ENCODE measurements at places on chromosomes 3 and 15. TPM values are rescaled to one million over a fixed set of nuclear protein-coding genes. Genes with fewer than 3 reads are reported as not detected.

Gene TJP1
- 98.1 TPM for total RNA-seq

GRCh38 chr3:59542276-59542675 lies 492.5 kb upstream of the CFAP20DC start:
- H3K4me1 ChIP-seq: peaks cover 10% of the 10 kb centered on the region
- no peak for DNase-seq
- H3K4me3 ChIP-seq: no peak overlapping the region

- H3K27ac ChIP-seq: no peak overlapping the region
- no peaks in the 10 kb centered on the region for H3K27me3 ChIP-seq
- peak; percentile 59 for DNase-seq
- H3K36me3 ChIP-seq: no peaks in the 10 kb centered on the region
- H3K4me1 ChIP-seq: no peaks in the 10 kb centered on the region
These were observed 221.0 kb upstream of the EOMES start for GRCh38 chr3:27943106-27943505.

- H3K4me1 ChIP-seq: peaks cover 18% of the 10 kb centered on the region
- H3K27me3 ChIP-seq: no peaks in the 10 kb centered on the region
- peak overlapping the region; percentile 53 for H3K27ac ChIP-seq
- H3K36me3 ChIP-seq: peaks cover 36% of the 10 kb centered on the region
These were observed 12.4 kb downstream of the TPM1 start for GRCh38 chr15:63054985-63055384.

GRCh38 chr3:127480196-127480954 lies 110.2 kb downstream of the TPRA1 start:
- no peak overlapping the region for H3K4me3 ChIP-seq
- H3K36me3 ChIP-seq: no peaks in the 10 kb centered on the region
- peaks cover 9% of the 10 kb centered on the region for H3K4me1 ChIP-seq
- no peaks in the 10 kb centered on the region for H3K27me3 ChIP-seq
- no peak for DNase-seq

DNA sequence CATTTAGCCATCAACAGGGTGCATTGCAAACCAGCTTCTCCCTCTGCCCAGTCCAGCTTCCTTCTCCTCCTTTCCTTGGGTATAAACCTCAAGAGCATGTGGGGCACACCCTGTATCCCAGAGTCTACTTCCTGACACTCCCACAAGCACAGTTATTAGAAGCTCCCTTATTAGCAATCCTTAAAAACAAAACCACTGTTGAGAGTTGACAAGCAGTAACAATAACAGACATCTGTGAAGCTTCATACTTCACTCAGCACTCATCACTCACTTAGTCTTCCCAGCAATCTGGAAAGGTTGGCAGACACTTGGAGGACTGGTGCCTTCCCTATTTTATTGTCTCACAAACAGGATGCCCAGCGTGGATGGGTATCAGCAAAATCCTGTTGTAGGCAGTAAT lies 155.5 kb upstream of the PROK2 start:
- no peak for DNase-seq
- H3K4me3 ChIP-seq: no peak overlapping the region
- H3K27ac ChIP-seq: no peak overlapping the region
- no peaks in the 10 kb centered on the region for H3K27me3 ChIP-seq
- H3K4me1 ChIP-seq: no peaks in the 10 kb centered on the region

DNA sequence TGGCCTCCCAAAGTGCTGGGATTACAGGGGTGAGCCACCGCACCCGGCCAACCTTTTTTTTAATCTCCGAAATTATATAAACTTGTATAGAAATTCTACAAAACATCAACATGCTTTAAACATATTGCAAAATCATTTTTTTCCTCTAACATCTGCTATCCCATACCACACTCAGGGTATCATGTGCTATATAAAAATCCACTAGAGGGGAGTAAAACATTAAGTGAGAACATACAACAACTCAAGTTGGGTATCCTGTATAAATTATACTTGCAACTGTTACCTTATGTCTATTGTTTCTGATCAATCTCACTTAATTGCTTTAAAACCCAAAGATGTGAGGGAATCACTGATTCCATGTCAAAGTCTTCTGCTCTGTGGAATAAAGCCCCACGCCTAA lies 71.9 kb upstream of the FBN1 start:
- DNase-seq: no peak
- no peak overlapping the region for H3K27ac ChIP-seq
- no peaks in the 10 kb centered on the region for H3K4me1 ChIP-seq
- no peak overlapping the region for H3K4me3 ChIP-seq

- H3K27ac ChIP-seq: no peak overlapping the region
- no peak overlapping the region for H3K4me3 ChIP-seq
These were observed 34.1 kb upstream of the ANKRD28 start for GRCh38 chr3:15831927-15832326.

DNA sequence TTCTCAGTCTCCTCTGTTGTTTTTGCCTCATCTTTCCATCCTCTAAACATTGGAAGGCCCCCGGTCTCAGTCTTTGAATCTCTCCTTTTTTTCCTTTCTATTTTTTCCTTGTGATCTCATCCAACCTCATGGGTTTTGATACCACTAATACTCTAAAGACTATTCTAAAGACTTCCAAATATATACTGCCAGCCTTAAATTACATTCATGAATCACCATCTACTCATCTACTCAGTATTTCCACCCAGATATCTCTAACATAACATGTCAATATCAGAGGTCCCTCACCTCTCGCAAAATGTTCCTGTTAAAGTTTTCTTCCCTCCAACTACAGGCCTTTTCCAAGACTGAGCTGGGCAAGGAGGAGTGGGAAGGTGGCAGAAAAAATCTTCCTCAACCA lies 282.5 kb upstream of the TTC14 start:
- DNase-seq: no peak
- no peaks in the 10 kb centered on the region for H3K36me3 ChIP-seq
- no peak overlapping the region for H3K4me3 ChIP-seq
- H3K4me1 ChIP-seq: no peaks in the 10 kb centered on the region
- no peaks in the 10 kb centered on the region for H3K27me3 ChIP-seq

Measured in neural progenitor cell (in vitro differentiated cells).